HT-29 (cell line): ENCODE measurements at places on chromosomes 1 and 21. TPM values are rescaled to one million over a fixed set of nuclear protein-coding genes. Genes with fewer than 3 reads are reported as not detected.

The FAM163A gene
- total RNA-seq = not detected in 2 replicates

The SLC5A3 gene
- 8.3 and 9.0 TPM in 2 replicates for total RNA-seq

The NTPCR gene
- 15.0 and 15.2 TPM in 2 replicates for total RNA-seq

The SPRR3 gene
- total RNA-seq = 0.10 and 0.20 TPM in 2 replicates

GRCh38 chr1:115364780-115365155 lies 26.7 kb upstream of the NGF start:
- no peak for DNase-seq

GRCh38 chr1:247365023-247365422 lies 33.4 kb upstream of the ZNF496 start:
- no peak for DNase-seq

- DNase-seq = peak; percentile 71
Measured at GRCh38 chr1:85607126-85607920, 26.8 kb downstream of the CCN1 start.

GRCh38 chr1:242456726-242457269 lies 67.7 kb downstream of the PLD5 start:
- no peak for DNase-seq

GRCh38 chr1:241217516-241217915 lies 139.5 kb downstream of the RGS7 start:
- DNase-seq = no peak
